ENCODE measurements at places on chromosomes 4 and X.

DNA sequence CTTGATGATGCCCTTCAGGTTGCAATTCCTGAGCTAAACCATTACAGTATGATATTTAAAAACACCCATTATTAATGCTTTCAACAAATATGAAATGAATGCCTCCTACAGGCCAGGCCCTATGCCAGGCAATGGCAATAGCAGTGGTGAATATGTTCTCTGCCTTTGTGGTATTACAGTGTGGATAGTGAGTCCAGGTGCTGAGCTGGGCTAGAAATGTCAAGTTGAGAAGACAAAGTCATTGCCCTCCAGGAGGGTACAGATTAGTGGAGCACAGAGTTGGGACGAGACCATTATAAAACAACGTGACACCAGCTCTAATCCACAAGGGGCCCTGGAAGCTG lies 81.9 kb downstream of the RBM47 start:
- DNase-seq: no peak

GRCh38 chrX:8233091-8233490 lies 62.0 kb upstream of the VCX2 start:
- DNase-seq: no peak

- no peak for DNase-seq
Measured at GRCh38 chrX:140764401-140764919, 54.9 kb downstream of the LINC00632 start.

- no peak for DNase-seq
Measured at GRCh38 chrX:20230406-20230805, 36.3 kb downstream of the RPS6KA3 start.

DNA sequence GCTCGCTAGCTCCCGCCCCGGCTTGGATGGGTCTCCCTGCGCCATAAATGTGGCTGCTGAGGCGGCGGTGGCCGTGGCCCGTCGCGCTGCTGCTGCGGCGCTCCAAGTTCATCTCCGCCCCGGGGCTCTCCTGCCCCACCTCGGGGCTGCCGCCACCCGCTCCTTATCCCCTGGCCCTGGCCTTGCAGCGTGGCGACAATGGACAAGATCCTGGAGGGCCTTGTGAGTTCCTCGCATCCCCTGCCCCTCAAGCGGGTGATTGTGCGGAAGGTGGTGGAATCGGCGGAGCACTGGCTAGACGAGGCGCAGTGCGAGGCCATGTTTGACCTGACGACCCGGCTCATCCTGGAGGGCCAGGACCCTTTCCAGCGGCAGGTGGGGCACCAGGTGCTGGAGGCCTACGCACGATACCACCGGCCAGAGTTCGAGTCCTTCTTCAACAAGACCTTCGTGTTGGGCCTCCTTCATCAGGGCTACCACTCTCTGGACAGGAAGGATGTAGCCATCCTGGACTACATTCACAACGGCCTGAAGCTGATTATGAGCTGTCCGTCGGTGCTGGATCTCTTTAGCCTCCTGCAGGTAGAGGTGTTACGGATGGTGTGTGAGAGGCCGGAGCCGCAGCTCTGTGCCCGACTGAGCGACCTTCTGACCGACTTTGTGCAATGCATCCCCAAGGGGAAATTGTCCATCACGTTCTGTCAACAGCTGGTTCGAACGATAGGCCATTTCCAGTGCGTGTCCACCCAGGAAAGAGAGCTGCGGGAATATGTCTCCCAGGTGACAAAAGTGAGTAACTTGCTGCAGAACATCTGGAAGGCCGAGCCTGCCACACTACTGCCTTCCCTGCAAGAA lies 763 bp downstream of the USP38 start:
- no peak for DNase-seq

DNA sequence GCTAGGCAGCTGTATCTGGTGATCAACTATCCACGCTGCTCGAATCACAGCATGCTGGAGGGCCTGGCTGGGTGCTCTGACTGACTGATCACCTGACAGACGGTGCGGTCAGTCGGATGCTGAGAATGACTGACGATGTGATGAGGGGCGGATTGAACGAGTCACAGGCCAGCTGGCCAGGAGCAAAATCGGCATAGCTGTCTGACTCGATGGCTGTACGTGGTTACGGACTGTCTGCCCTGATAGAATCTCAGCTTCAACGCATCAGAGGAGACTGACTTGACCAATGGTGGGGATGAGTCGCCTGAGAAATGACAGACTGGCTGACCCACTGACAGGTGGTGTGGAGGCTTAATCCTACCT lies 1.0 kb upstream of the SUV39H1 start:
- DNase-seq: no peak

- DNase-seq: no peak
Measured at GRCh38 chr4:82721819-82722423, 76.7 kb downstream of the SCD5 start.

GRCh38 chr4:170589597-170590191 lies 499.9 kb upstream of the AADAT start:
- DNase-seq: no peak

DNA sequence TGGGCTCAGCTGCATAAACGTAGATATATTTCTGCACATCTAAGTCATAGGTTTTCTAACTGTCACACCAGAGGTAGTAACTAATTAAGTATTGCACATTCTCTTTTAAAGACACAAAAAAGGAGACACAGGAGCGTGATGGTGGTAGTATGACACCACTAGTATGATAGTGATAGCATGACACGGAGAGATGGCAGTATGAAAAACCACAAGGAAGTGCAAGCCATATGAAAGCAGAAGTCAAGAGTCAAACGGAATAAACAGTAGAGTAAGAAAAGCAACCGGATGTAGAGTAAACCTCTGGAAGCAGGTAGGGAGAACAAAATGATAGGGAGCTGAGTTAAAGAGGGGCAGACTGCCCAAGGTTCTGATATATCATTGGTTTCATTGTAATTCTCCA lies 382.2 kb upstream of the INTU start:
- DNase-seq: no peak

DNA sequence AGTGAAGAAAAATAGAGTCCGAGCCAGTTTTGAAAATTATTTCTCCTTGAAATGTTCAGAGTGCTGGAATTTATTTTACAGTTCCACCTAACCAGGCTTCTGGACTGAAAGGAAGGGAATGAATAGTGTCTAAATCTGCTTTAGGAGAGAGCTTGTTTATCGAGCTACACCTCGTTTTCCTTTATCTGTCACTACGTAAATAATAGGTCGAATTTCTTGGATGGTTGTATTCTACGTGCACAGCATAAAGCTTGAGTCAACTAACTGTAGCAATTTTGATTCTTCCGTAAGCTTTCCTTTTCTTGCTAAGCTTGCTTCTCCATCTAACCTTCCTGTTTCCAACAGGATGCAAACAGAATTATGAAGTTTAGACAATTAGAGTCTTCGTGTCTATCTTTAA lies 48.6 kb downstream of the ADGRL3 start:
- no peak for DNase-seq

GRCh38 chr4:184401397-184402171 lies 72.8 kb downstream of the IRF2 start:
- peak; percentile 4 for DNase-seq

GRCh38 chr4:8818063-8818881 lies 53.4 kb downstream of the HMX1 start:
- no peak for DNase-seq

GRCh38 chr4:23957465-23957864 lies 67.6 kb upstream of the PPARGC1A start:
- no peak for DNase-seq

DNA sequence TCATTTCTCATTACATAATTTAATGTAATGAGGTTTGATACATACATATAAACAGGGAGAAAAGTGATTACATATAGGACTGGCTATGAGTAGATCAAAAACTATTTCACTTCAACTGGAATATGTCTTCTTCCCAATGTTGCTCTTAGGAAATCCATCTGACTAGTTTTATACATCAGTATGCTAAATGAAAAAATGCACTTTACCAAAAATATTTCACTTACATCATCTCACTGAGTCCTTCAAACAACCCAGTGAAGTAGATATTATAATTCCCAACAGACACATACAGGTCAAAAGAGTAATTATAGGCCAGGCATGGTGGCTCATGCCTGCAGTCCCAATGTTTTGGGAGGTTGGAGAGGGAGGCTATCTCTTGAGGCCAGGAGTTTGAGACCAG lies 215.9 kb downstream of the MID1 start:
- DNase-seq: no peak

DNA sequence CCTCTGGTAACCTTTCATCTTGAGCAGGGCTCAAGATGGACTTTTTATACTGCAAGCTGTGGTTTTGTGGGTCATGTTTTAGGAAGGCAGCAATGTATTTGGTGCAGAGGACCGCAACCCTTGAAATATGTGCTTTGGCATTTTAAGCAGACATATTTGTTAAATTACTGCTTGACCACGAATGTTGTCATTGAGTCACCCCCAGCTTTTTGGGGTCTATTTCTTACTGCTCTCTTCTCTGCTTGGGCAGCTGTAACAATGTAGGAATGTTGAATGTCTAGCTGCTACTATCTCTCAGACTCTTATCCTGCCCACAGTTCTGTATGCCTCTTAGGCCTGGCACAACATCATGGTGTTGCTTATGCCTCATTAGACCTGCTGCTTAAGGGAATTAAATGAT lies 6.0 kb downstream of the RBPJ start:
- no peak for DNase-seq

- DNase-seq: no peak
Measured at GRCh38 chr4:80367737-80368136, 32.2 kb downstream of the CFAP299 start.

Measured in NCI-H1092 (cell line).